Bronchial epithelial cell (primary cell): ENCODE measurements at places on chromosomes 2 and 18. TPM values are rescaled to one million over a fixed set of nuclear protein-coding genes. Genes with fewer than 3 reads are reported as not detected.

REG3A gene
- total RNA-seq = not detected in 2 replicates

MC2R gene
- total RNA-seq = not detected in 2 replicates

ESPNL gene
- under 0.01 TPM in 1 of 2 replicates, not detected in the other for total RNA-seq

SGPP2 gene
- total RNA-seq = 9.7 and 40.1 TPM in 2 replicates

NDC80 gene
- 0.26 and 0.51 TPM in 2 replicates for total RNA-seq

NUP35 gene
- total RNA-seq = 5.5 and 9.7 TPM in 2 replicates

MAT2A gene
- total RNA-seq = 81.9 and 103 TPM in 2 replicates

DSEL gene
- total RNA-seq = 2.4 and 3.3 TPM in 2 replicates

DTNA gene
- 1.6 and 1.9 TPM in 2 replicates for total RNA-seq

DNA sequence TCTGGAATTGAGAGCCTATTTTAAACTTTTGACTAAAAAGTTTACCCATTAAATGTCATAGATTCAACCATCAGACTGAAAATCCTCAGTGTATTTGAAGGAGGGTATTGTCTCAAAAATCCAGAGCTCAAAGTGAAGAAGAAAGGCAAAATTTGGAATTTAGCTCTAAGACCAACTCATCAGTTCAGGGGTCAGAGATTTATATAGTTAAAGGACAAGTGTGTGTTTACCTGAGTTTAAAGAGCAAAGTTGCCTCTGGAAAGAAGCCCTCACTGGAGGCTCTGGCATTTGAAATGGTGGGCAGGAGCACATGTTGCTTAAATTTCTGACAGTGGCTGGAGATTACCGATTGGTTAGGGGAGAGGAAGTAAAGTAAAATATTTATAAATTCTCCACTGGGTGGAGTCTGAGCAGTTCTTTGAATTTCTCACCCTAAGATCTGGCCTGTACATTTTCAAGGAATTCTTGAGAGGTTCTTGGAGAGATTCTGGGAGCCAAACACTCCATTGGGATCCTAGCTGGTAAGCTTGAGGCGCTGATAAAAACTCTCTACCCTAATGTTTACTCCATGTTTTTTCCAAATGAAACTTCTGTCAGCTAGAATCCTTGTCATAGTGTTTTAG lies at the start of gene KYNU:
KYNU (plus strand) TSS at position 449 of the 623 bp plus-strand sequence. CDS start 7,704 bp downstream, outside the sequence.
- DNase-seq = peak; percentile 76

DNA sequence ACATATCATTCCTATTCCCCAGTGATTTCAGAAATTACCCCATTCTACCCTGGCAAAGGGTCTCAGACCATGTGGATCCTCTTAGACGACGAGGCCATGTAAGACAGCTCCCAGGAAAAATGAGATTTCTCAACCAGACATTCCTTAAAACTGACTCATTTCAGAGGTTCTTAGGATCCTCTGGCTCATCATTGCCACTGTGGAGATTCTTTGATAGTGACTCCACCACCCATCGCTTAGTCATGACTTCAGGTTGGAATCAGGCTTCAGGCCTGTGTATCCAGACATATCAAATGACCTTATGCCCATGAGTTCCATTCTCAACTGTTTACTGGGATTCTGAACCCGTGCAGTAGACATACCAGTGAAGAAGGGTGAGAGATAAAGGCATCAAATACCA lies 245.6 kb upstream of the TCF4 start:
- DNase-seq = peak; percentile 100

- DNase-seq = no peak
Measured at GRCh38 chr2:168035458-168035857, 211.9 kb downstream of the STK39 start.

DNA sequence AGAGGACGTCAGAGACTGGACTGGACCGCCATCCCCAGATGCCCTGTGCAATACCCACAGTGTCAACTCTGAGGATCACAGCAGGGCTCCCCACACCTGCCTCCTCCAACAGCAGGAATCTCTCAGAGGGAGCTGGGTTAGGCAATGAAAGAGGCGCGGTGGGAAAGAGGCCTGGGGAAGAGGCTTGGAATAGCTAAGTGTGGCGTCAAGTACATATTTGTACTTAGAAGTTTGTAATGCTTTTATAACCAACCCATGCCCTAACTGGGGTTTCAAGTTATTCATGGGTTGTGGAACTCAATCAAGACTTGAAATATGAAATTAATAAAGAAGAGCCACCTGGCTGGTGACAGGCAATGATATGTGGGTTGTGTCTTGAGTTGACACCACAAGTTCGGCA lies 28.7 kb downstream of the CYP26B1 start:
- DNase-seq = no peak

- no peak for DNase-seq
Measured at GRCh38 chr2:181844551-181845290, 46.8 kb upstream of the ITPRID2 start.

DNA sequence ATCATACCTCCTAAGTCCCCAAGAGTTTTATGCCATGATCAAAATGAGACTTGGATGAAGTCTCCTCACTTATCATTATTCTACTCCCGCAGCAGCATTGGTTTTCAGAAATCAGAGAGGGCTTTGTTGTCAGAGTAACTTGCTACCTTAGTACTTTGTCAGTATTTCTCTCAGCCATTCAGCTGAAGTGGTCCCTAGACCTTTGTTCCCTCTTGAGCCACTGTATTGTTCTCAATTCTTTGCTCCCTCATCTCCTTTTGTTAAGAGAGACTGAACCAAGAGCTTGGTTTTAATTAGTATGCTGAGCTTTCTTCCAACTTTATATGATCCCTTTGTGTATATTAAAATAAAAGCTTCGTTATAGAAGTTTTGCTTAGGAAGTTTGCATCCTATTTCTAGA lies 133.4 kb downstream of the DOCK10 start:
- DNase-seq = no peak

DNA sequence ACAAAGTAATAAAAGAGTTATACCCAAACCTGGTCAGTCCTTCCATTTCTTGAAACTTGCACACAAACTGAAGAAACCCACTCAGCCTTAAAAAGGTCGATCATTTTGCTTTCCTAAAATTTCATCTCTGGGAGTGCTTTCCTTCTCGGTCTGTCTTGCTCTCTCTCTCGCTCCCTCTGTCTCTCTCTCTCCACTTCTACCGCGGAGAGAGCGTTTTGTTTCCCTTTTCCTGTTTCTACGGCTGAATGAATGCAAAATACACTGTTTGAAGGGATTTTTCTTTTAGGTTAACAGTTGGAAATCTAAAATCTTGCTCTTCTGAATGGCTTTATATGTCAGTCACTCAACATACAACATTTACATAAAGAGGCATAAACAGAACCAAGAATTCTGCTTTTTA lies 424.2 kb downstream of the TGIF1 start:
- no peak for DNase-seq

DNA sequence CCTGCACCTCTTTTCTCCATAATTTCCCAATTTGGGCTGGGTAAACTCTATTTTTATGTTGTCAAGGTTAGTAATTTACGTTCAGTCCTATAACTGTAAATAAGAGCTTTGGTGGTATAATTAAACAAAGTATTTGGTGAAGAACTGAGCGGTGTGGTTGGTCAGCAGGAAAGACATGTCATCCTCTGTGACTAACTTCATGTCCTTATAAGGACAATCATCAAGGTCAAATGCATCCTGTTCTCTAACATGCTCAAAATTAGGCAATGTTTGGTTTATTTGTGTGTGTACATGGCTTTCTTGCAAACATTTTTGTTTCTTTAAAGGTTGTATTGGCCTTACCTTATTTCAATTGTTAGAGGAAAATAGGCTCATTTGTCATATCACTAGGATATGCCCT lies 121.5 kb upstream of the NABP1 start:
- no peak for DNase-seq

- no peak for DNase-seq
Measured at GRCh38 chr2:12440731-12441130, 276.0 kb upstream of the TRIB2 start.

GRCh38 chr18:58212274-58212673 lies 168.2 kb downstream of the NEDD4L start:
- DNase-seq = no peak

GRCh38 chr18:36469461-36469860 lies 171.9 kb downstream of the FHOD3 start:
- DNase-seq = no peak

GRCh38 chr2:223475901-223476300 lies 126.3 kb downstream of the SCG2 start:
- DNase-seq = no peak

DNA sequence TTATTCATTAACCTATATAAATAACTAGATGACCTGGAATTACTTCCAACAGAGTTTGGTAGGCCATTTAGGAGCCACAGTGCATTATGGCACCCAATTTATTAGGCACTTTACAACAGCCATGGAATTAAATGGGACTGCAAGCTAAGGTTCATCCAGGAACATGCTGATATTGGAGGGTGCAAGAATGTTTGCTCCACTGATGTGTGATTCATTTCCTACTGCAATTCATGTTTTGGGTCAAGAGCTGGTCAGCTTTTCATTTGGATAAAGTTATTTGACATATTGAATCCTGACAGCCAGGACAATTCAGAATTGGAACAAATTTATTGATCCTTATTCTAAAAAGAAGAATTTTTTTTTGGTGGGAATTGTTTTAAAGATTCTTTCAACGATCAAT lies 11.8 kb upstream of the LYPD1 start:
- DNase-seq = no peak

GRCh38 chr2:55949211-55949610 lies 25.6 kb upstream of the EFEMP1 start:
- no peak for DNase-seq

DNA sequence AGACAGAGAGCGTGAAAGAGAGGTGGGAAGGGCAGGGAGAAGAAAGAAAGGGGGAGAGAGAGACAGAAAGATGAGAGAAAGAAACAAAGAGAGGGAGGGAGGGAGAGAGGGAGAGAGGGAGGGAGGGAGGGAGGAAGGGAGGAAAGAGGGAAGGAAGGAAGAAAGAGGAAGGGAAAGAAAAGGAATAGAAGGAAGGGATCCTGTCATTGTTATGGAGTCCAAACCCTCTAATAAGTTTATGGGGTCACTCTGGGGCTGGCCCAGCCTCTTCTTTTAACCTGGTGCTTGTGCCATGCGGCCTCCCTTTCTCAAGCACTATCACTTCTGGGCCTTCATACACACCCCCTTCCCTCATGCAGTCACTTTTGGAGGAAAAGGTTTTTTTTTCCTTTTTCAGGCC lies 58.5 kb downstream of the FAM161A start:
- DNase-seq = no peak

DNA sequence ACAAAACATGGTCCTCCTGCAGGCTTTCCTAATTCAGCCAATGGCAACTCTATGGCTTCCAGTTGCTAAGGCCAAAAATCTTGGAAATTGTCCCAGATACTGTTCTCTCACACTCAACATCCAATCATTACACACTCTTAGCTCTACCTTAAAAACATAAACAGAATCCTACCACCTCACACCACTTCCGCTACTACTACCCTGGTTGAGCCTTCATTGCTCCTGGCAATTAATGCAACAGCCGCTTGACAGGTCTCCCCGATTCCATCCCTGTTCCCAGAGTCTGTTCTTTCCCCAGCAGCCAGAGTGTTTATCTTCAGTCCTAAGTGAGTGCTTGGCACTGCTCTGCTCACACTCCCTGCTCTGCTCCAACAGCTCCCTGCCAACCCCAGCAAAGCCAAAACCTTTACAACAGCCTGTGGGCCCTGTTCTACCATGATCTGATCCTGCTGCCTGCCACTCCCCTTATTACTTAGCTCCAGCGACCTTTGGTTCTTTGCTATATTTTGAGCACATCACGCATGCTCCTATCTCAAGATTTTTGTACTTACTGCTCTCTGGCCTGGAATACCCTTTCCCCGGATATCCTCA lies 67.5 kb upstream of the AMMECR1L start:
- no peak for DNase-seq

DNA sequence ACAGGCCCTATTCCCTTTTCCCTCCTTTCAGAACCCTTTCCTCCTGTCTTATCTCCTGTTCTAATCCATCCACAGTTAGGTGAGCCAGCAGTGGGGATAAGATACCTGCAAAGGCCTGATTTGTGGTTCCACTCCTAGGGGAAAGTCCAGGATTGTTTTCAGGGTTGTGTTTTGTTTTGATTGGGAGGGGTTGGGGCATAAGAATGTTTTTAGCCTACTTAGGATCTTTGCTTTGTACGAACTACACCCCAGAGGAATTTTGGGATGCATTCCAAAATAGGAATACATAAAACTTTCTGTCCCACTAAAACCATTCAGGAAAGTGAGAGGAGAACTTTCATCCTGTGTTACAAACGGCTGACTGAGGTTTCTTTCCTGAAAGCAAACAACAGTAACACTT lies 150.8 kb upstream of the PGAP1 start:
- DNase-seq = no peak

- no peak for DNase-seq
Measured at GRCh38 chr2:95264624-95265023, 9.6 kb upstream of the PROM2 start.

DNA sequence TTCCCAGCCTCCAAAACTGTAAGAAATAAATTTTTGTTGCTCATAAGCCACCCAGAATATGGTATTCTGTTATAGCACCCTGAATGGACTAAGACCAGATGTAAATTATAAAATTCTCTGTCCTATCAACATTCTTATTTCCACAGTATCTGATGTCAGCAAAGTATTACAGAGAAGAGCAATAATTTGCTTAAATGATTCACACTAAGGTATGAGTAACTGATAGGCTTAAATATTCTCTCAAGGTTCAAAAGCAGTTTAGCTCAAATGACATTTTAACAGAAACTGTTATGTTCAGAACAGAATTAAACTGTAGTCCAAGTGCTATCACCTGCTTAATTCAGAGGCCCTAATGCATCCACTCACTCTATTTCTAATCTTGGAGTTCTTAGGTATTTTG lies 12.8 kb downstream of the SESTD1 start:
- peak; percentile 57 for DNase-seq

DNA sequence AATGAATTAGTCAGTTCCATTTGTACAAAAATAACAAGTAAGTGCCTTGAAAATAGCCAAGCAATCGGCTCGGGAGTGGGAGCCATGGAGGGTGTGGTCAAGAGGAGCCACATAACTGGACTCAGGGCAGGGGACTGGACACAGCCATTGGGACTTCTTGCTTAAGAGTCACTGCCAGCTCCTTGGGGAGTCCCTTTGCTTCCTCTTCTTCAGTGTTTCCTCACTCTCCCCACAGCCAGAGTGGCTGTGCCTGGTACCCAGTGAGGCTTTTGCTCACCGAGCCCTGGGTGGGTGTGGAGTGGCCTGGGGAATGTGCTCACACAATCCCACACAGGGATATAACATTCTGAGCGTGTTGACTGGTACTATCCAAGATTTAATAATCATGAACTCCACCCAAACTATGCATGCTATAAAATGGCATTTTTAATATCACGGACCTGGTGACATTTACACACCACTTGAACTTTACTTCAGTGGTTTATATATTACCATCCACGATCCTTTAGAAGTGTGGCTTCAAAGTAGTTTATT lies 94.6 kb downstream of the PTGR3 start:
- DNase-seq = no peak

DNA sequence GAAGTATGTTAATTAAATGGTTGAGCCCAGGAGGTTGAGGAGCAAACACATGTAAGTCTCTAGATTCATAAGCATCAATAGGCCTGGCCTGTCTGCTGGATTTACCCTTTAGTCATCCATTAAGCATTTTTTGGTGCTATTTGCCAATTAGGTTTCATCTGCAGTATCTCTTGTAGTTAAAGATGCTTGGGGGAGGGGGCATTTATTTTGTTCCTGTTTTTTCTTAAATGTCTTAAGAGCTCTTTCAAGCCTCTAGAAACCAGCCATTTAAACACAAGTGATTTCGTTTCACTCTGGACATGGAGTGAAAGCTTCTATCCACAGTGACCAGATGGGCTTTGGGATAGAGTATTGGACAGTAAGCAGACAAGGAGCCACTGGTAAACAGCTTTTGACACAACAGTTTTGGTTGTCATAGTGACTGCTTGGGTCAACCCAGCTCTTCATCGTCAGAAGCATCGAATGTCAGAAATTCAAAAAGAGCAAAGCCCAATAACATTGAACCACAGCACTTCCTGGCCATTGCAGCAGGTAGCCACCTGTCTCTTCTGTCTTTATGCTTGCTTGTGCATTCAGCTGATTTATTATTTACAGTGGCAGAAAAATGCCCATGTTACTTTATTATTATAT lies 4.9 kb downstream of the QPCT start:
- DNase-seq = no peak
